ENCODE measurements at places on chromosomes 2 and 18.

GRCh38 chr2:120440521-120441350 lies 94.8 kb downstream of the INHBB start:
- DNase-seq, result no peak

DNA sequence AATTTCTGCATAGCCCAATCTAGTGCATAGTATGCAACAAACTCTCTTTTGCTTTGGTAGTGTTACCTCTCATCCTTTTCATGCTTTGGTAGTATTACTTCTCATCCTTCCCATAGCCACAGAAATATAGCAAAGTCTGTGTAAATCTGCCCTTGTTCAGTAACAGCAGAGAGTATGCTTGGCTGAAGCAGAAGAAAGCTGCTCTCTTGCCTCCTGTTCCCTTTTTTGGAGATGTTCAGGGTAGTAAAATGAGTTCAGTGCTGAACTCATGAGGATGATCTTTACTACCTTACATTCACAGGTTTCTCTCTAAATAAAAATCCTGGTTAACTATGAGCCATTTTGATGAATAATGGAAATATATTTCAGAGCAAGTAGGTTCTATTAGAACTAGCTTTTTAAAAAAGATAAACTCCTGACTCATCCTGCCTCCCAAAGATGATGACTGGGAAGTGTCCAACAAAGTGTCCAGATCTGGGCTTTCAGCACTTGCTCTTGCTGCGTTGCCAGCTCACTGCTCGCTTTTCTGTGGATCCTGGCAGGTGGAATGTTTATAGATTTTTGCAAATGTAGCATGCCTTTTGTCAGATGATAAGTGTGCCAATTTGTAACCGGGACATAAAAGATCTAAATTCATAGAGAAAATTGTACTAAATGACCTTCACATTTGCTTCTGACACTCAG lies 29.4 kb upstream of the CHMP3 start:
- no peak for DNase-seq

- no peak for DNase-seq
Observed at GRCh38 chr18:66813138-66813537, 209.2 kb upstream of the CDH19 start.

- no peak for DNase-seq
Observed at GRCh38 chr2:45280794-45281193, 271.5 kb upstream of the SIX2 start.

- no peak for DNase-seq
Observed at GRCh38 chr2:241489733-241490680, 18.4 kb downstream of the STK25 start.

- no peak for DNase-seq
Observed at GRCh38 chr2:181790716-181791649, 100.5 kb upstream of the ITPRID2 start.

GRCh38 chr2:31828891-31829290 lies 181.9 kb downstream of the MEMO1 start:
- no peak for DNase-seq

Measured in activated CD4-positive, alpha-beta T cell treated with anti-CD3 and anti-CD28 coated beads, Interleukin-2, amount 50 U/mL, for 4 hours (primary cell).